ENCODE measurements at places on chromosomes 4 and X.
A peak's percentile ranks its signal among the peaks of the same experiment; 100 is the strongest.

DNA sequence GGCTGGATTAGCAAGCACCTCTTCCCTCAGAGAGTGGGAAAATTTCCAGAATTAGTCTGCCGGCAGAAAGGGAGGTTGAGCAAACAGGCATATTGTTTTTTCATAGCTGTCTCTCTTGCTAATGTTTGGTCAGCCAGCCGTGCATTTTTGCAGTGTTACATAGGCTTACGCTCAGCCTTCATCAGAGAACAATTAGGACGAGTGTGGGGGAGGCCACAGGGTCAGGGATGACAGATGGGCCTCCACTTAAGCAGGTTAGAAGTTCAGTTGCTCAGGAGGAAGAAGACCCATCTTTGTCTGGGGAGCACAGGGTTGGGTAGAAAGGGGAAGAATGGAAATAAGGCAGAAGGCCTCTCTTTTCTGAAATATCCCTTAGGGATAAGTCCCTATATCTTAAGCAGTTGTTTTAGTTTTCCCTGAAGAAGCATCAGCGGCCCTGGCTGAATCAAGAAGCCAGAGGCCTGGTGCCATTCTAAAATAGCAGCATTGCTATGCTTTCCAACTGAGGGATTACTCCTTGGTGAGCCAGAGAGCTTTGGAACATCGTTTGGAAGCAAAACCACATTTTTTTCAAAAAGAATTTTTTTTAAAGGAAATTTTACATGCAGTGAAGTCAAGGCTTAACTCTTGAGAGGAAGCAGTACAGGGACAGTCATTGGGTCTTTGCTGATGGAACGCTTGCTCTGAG is 118.8 kb downstream of the SMIM20 start:
- no peak for DNase-seq

GRCh38 chrX:47502316-47503125 is 19.5 kb upstream of the ZNF41 start:
- no peak for DNase-seq

- DNase-seq, result no peak
Observed at GRCh38 chrX:125544031-125544660, 224.5 kb downstream of the TEX13C start.

DNA sequence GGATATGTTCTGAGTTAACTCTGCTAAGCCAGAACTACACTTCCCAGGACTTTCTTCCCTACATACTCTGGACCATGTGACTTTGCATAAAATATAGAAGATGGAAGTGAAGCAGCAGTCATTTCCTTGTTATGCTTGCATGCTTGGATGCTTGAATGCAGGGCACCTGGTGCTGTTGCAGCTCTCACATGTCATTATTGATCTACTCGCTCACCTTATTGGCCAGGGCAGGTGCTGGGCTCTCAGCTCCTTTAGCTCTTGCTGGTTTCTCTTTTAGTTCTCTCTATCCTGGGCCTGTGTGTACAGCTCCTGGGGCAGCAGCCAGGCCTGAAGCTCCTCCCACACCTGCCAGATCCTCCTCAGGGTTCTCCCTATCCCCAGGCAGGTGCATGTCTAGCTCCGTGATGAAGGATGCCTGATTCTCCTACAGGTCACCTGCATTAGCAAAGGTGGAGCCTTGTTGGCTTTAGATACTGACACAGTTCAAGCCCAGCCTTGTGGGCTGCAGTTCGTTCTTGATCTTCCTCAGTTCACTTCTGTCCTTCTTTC is 53.3 kb downstream of the MED28 start:
- DNase-seq, result no peak

DNA sequence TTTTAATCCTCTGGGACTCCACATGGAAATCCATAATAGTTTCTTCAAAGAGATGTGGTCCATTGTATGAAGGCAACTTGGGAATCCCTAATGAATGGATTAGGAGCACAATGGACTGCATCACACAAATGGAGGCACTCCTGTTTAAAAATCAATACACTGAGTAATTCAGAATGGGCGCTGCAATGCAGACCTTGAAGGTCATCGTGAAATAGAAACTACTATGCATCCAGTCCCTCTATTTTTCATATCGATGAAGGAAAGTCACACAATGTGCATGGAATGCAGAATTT is 98.8 kb upstream of the EGFL6 start:
- DNase-seq, result no peak

GRCh38 chr4:1359976-1360375 is 13.0 kb downstream of the UVSSA start:
- DNase-seq, result no peak

DNA sequence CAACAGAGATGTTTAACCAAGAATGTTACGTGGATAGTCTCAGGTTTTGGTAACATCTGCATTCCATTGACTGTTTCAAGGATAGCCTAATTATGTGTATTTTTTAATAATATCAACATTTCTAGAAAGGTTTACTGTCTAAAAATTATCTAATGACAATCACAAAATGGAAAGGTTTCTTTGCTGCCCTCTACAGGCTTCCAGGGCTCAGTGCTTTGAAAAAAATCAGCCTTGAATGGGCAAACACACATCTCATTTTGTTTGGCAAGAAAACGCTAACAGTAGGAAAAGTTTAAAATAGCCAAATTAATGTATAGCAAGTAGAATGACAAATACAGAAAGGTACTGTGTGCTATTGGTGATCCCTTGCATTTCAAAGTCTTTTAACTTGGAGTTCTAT is 223.4 kb upstream of the PRPS2 start:
- peak; percentile 1 for DNase-seq

DNA sequence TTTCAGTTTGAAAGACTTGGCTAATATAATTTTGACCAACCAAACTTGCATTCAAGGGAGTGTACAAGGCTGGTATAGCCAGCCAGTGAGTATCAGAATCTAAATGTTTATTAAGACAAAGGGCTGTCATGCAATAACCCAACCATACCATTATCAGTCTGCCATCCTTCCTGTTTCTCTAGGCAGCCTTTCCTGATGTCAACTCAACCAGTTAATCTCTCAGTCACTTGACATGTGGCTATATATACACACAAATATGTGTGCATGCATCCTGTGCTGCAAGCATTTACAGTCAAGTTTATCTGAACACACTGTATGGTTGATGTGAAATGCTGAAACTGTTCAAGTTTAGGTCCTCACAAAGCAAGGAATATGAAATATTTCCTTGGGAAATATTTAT is 17.2 kb downstream of the BTK start:
- no peak for DNase-seq

- DNase-seq, result no peak
Observed at GRCh38 chrX:103783971-103784370, 7.3 kb downstream of the PLP1 start.

DNA sequence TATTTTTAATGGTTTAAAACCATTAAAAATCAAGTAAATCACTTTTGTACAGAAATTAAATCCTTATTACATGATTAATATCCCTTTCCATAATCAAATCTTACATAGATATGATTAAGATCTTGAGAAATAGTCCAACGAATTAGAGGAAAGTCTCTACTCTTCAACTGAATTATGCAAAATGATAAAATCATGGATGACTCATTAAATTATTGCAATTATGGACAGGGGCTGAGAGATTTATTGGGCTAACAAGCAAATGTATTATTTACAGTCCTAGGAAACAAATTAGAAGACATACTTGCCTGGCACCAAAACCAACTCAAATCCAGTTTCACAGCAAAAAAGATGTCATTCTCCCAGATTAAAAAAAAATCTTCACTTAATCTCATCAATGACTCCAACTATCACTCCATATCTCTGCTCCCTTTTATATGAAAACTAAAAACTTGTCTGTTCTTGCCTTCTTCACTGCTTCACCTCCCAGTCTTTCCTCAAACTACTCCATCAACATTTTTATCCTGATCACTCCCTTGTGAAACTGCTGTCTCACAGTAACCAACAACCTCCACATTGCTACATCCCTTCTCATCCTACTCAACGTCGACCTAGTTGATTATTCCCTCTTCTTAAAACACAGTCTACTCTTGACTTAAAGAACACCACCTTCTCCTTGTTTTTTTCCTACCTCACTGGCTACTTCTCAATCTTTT is 18.4 kb upstream of the DDX60 start:
- no peak for DNase-seq

- DNase-seq, result no peak
Observed at GRCh38 chrX:1425381-1425780, 27.3 kb downstream of the ASMTL start.

- no peak for DNase-seq
Observed at GRCh38 chrX:152907084-152907651, 9.3 kb downstream of the ZNF185 start.

- DNase-seq, result no peak
Observed at GRCh38 chrX:154541896-154542722, 4.5 kb downstream of the G6PD start.

- no peak for DNase-seq
Observed at GRCh38 chr4:132299841-132300240, 849.3 kb upstream of the PCDH10 start.

DNA sequence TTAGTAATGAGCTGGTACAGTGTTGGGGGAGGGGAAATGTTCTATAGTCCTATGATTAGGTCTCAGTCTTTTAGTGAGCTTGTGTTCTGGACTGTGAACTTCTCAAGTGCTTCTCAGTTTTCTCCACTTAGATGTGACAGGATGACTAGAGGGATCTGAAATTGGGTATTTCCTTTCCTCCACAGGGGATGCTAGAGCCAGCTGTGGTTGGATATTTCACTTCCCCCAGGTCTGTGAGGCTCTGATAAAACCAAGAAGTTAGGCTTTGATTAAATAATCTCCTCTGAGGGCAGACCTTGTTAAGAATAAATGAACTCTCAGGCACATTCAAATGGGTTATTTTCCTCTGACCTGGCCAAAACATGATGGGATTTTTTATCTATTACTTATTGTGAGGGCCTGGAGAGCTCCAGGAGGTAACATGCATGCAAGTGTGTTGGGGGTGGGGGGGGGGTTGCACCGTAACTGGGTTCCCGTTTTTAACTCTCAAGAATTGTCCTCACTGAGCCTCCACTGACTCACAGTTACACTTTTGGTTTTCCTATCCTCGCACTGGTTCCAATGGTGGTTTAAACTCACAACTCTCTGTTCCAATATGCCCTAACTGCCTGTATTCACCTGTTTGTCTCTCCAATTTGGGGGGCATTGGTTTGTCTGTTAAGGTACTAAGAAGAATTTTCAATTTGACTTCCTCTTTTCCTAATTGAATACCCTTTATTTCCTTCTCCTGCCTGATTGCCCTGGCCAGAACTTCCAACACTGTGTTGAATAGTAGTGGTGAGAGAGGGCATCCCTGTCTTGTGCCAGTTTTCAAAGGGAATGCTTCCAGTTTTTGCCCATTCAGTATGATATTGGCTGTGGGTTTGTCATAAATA is 28.1 kb upstream of the GLRA3 start:
- no peak for DNase-seq

GRCh38 chrX:113009837-113010236 is 169.2 kb upstream of the AMOT start:
- no peak for DNase-seq

GRCh38 chr4:78644063-78644691 is 92.6 kb downstream of the ANXA3 start:
- DNase-seq, result no peak

- DNase-seq, result no peak
Observed at GRCh38 chr4:170089274-170089667, 485 bp downstream of the AADAT start.

GRCh38 chr4:69822198-69822597 is 37.7 kb downstream of the SULT1E1 start:
- no peak for DNase-seq

- DNase-seq, result no peak
Observed at GRCh38 chr4:105148776-105149175, 2.1 kb downstream of the TET2 start.

DNA sequence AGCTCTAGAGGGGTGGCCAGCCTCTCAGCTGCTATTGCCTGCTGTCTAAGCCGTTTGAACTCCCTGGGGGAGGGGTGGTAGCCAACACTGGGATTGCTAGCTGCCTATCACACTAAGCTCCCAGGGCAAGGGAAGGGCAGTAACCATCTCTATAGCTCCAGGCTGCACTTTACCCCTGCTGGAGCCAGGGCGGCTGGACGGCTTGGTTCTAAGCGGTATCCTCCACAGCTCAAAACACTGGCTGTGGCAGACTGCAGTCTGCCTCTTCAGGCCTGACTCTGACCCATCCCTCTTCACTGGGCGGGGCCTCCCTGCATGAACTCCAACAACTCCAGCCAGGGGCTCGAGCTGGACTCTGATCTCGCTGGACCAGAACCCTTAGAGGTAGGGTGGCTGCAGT is 55.3 kb upstream of the GNRHR start:
- no peak for DNase-seq

GRCh38 chr4:7841071-7841470 is 98.6 kb downstream of the AFAP1 start:
- DNase-seq, result no peak

- no peak for DNase-seq
Observed at GRCh38 chrX:123753656-123754350, 21.0 kb upstream of the THOC2 start.

DNA sequence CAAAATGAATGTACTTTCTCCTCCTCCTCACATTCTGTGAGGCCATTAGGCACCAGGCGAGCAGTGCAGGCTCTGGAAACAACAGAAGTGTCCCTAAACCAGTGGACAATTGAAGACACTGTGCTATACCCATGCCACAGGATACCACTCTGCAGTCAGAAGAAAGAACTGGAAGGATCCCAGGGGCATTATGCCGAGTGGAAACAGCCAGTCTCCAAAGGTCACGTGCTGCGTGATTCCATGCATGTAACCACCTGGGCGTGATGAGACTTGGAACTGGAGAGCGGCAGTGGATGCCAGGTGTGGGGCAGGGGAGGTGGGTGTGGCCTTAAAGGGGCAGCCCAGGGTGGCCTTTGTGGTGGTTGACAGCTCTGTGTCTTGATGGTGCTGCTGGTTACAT is 139.4 kb downstream of the EVC2 start:
- no peak for DNase-seq

GRCh38 chr4:174213731-174214100 is 69.8 kb downstream of the FBXO8 start:
- no peak for DNase-seq

GRCh38 chr4:128461291-128462102 is 173.9 kb upstream of the PGRMC2 start:
- DNase-seq, result no peak

- DNase-seq, result no peak
Observed at GRCh38 chr4:177411996-177412395, 30.2 kb downstream of the AGA start.

DNA sequence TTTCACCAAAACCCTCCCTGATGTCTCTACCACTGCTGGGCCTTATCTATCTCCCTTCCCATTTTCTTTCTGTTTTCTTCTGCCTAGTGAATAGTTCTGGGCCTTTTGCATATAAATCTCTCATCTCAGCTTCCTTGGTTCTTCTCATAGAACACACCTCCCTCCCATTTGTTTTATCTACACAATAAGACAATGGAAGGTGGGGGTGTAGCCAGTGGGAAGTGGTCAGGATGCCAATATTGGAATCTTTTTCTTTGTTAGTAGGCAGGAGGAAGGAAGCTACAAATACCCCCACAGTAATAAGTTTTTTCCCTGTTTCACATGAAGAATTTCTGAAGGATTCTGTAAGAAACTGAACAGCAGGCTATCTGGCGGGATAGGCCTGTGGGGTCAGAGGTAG is 30.9 kb upstream of the RHOH start:
- no peak for DNase-seq

DNA sequence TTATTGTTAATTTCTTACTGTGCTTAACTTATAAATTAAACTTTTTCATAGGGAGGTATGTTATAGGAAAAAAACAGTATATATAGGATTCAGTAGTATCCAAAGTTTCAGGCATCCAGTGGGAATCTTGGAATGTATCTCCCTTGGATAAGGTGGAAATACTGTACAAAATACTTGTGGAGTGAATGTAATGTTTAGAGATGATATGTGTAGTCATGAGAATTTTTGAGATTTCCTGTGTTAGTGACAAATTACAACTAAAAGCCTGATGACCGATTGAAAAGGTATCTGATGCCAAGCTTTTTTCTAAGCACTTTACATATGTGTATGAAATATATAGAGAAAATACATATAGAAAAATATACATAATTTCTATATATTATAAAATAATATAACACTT is 69.2 kb downstream of the STK32B start:
- no peak for DNase-seq

Data from thymus (tissue), 14 donors.